Right ventricle myocardium superior (tissue), 1 donor: ENCODE measurements at places on chromosomes 12 and 14.

GRCh38 chr12:107477947-107478610, 207.5 kb upstream of the PWP1 start:
- no peak for DNase-seq

DNA sequence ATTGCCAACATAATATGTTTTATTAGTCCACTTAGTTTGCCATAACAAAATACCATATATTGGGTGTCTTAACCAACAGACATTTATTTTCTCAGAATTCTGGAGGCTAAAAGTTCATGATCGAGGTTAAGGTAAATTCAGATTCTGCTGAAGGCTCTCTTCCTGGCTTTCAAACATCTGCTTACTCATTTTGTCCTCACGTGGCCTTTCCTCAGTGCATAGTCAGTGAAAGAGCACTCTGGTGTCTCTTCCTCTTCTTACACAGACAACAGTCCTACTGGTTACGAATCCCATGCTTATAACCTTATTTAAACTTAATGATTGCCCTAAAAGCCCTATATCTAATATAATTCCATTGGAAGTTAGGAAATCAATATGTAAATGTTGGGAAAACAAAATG, 479.7 kb downstream of the FSCB start:
- DNase-seq = no peak

DNA sequence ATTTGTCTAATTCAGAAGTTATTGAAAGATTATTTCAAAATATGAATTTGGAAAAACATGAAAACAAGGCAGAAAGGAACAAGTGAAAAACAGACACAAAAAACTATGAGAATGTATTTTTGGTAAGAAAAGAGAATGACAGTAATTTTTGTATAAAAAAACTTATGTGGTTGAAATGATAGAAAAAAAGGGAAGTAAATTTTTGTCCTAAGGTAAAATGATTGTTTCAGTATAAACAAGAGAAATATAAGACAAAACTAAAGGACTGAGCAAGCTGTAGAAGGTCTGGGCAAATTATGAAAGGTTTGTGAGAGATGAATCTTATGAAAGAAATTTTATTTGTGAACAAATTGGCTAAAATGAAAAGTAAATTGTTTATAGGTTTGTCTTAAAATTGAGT, 44.6 kb downstream of the CEP83 start:
- no peak for DNase-seq

- DNase-seq = no peak
Observed at GRCh38 chr12:11731042-11731357, 81.5 kb downstream of the ETV6 start.

DNA sequence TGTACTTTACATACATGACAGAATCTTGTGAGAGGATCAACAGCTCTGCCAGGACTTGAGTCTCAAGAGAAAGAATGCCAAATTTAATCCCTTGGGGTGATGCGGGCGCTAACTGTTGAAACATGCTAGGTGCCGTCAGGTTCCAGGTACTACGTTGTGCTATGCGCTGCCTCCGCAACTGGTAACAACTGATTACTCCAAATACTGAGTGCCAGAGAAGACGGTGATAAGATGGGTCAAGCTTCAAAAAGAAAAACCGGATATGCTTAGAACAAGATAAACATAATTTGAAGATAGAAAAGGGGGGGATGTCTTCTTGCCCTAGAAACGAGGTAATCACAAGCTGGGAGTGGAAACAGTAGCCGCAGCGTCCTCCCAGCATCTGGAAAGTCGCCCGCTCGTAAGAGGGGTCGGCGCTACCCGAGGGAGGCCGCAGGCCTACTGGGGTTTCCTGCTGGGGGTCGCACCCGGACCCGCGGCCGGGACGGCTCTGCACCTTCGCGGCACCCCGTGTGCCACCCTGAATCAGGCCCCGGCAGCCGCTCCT, 678 bp downstream of the ZBTB25 start:
- DNase-seq = no peak

GRCh38 chr12:82366197-82366596, 7.9 kb downstream of the METTL25 start:
- DNase-seq = no peak

- no peak for DNase-seq
Observed at GRCh38 chr14:93035917-93036651, 79.6 kb downstream of the ITPK1 start.
